ENCODE measurements at places on chromosomes 6 and 20.

GRCh38 chr6:39050453-39051112, 2.0 kb downstream of the GLP1R start:
- no peak for DNase-seq

DNA sequence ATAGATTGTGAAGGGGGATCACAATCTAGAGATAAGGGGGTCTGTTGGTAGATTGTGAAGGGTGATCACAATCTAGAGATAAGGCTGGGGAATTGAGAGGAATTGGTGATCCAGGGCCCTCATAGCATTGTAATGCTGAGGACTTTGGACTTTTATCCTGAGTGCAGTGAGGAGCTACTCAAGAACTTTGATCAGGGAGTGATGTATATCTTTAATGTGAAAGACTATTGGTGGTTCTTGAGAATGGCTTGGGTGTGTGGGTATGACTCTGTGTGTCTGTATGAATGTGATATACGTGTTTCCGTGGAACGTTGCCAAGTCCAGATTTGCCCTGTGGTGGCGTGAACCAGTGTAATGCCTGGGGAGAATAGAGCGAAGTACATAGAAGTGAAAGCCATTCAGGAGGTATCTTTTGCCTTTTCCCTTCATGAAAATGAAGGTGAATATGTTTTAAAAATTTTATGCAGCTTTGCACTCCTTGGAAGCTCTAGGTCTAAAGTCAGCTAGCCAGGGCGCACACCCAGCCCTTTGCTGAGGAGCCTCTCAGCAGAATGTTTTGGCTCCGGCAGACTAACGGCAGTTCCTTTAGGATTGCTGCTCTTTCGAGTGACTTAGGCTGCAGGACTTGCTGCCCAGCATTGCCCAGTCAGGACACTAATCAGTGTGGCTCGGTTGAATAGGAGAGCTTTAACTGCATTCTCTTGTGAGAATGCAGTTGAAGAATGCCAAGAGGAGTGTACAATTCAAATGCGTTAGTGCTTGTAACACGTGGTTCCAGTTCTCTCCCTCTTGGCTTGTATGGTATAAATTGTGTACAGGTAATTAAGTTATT, 3.5 kb downstream of the ZFAND3 start:
- DNase-seq: no peak

DNA sequence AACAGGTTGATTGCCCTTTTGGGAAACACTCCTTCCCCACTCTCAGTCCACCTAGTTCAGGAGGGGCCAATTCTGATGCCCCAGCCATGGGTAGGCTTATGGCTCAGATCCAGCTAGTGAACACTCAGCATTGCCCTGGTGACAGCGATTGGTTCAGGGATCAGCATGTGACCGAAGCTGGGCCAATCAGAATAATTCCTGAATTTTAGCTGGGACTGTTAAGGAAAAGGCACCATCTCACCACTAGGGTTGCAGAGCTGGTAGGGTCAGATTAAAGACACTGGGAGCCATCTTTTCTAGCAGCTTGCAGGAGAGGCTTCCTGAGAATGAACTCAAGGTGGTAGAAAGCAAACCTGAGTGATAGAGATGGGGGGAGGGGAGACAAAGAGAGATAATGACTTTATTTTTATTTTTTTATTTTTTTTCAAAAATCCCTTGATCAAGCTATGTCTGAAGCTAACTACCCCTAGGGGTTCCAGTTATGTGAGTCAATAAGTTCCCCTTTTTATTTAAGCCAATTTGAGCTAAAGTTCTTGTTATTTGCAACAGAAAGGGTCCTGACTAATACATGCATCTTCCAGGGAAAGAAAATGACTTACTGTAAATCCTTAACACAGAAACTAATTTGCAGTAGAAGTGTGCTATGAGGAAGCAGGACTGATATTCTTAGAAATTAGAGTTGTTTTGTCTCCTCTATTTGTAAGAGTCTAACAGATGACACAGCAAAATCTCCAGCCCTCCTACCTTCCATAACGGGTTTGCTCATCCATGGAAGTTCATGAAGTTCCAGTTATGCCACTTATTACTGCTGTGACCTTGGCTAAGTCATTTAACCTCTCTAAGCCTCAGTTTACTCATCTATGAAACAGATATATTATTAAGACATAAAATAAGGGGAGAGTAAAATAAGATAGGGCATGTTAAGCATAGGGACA, 44.7 kb downstream of the EYA2 start:
- DNase-seq: no peak

GRCh38 chr20:35002426-35003210, 47.0 kb downstream of the MYH7B start:
- DNase-seq: no peak

- DNase-seq: no peak
Measured at GRCh38 chr6:30493643-30494250, 4.4 kb downstream of the HLA-E start.

GRCh38 chr20:40591536-40591935, 97.5 kb downstream of the MAFB start:
- DNase-seq: no peak

GRCh38 chr20:63946986-63947637, 9.1 kb downstream of the UCKL1 start:
- peak; percentile 77 for DNase-seq

DNA sequence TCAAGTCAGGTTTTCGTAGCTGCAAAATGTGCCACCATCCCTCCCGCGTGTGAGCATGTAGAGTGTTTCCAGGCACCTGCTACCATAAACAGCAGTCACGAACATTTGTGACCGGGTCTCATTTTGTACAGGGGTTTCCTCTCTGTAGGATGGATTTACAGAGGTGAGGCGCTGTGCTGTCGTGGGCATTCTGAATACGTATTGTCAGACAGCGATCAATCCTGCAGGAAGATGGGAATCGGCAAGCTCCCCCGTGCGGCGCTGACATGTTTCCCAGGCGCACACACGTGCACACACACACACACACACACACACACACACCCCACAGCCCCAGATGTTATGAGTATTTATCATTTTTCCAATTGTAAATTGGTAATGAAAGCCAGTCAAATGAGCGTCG, 15.8 kb downstream of the ANKRD60 start:
- no peak for DNase-seq

GRCh38 chr20:62946918-62947317, 5.6 kb upstream of the SLC17A9 start:
- DNase-seq: no peak

DNA sequence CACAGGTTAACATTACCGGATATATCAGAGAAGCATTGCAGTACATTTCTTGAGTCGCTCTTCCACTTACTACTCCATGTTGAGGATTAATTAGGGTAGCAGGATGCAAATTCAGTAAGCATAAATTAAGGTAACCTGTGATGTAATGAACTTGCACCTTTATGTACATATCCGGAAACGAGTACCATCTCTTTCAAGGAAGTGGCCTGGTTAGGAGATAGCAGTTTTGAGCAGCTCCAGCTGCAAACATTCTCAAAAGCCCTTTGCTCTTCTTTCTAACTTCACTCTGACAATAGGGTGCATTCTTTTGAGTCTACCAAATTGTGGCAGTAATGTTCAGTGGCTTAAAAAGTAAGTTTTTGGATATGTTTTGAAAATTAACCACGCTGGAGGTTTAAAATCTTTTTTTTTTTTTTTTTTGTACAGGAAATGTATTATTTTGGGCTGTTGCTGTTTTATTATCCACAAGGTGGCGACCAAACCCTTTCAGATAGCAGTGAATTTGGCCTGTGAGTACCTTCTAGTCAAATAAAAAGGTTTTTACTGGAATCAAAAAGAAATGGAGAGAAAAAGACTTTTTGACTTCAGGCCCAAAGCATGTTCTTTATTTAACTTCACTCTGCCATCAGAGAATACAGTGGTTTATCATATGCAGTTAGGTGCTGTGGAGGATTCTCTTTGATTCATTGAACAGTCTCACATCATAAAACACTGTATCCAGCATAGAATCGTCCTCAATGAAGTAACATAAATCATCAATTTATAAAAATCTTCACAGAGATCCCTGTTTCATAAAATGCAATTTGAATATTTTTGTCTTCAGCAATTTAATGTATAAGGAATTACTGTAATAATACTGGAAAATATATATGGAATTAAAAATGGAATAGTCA, 8.9 kb downstream of the FAM217B start:
- DNase-seq: peak; percentile 34

GRCh38 chr6:163177007-163177406, 237.5 kb upstream of the QKI start:
- no peak for DNase-seq

DNA sequence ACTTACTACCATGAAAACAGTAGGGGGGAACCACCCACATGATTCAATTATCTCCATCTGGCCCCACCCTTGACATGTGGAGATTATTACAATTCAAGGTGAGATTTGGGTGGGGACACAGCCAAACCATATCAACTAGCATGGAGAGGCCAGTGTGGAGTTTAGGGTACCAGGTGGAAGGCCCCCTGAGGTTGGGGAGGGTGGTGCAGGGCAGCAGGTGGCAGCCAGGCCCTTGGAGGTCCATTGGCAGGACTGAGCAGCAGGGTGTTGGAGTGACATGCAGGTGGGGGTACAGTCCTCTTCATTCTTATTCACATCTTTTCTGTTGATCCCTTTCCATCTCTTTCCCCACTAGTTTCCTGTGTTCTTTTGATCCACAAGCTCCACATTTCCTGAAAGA, 42.9 kb downstream of the PHACTR3 start:
- DNase-seq: no peak

GRCh38 chr6:73695619-73696421, at the start of gene CD109:
TSS of gene CD109 (plus strand) at chr6:73696203. CDS start at chr6:73696216, 13 bp downstream.
- peak; percentile 21 for DNase-seq
